ENCODE measurements at places on chromosomes 5 and 9.
A peak's percentile ranks its signal among the peaks of the same experiment; 100 is the strongest.

DNA sequence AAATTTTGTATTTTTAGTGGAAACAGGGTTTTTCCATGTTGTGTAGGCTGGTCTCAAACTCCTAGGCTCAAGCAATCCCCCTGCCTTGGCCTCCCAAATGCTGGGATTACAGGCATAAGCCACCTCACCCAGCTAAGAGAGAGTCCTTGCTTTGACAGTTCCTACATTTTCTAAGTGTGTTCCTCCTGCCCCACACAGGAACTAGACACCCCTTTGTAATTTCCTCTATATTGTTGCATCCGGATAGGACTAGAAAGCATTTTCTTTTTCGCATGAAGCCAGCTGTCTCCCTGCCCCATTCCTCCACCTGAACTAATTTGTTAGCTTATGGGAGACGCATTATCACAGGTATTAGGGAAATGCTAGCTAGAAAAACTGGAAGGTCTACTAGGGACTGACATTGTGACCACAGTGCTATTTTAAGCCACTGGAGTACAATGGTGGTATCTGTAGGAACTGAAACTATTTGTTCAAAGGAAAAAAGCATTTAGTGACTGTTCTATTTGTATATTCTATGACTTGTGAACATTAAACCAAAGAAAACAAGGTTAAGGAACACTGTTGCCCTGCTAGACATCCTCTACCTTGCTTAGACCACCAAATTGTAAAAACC, 214.1 kb downstream of the SMARCA2 start:
- DNase-seq = peak; percentile 19

- no peak for DNase-seq
These were observed 101.0 kb downstream of the STARD4 start for GRCh38 chr5:111411301-111411700.

- DNase-seq = no peak
These were observed 5.5 kb downstream of the FOXB2 start for GRCh38 chr9:77024776-77025545.

- no peak for DNase-seq
These were observed 29.1 kb upstream of the BNC2 start for GRCh38 chr9:16899606-16900005.

DNA sequence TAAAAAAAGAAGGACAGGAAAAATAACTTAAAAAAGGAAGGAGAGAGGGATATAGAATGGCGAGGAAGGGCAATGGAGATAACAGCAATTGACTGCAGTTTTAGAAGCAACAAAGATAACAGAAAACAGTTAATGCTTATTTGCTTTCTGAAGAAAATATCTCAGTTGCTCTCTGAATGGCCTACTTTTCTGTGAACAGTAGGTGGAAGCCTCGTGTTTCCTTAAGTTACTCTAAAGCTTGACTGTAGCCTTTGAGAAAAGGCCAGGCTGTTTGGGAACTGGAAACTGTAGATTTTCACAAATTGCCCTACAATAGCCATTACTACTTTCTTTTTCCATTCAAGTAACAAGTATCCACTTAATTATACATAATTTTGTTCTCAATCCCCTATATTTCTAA, 404.5 kb downstream of the YTHDC2 start:
- no peak for DNase-seq

DNA sequence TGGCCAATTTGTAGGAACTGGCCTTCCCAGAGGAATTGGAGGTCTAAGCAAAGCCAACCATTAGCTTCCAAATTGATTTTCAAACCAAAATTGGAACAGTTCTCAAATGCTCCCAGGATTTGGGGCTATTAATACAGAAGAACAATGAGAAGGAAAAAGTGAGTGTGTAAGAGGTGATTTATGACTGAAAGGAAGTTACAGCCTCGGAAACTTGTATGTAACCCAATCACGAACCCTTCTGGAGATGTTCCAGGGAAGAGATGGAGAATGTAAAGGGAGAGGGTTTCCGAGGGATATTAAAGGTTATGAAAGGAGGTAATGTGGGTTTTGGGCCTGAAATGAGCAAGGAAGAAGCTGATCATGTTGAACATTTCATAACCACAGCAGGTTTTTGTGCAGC, 93.2 kb upstream of the CXCL14 start:
- DNase-seq = no peak

- DNase-seq = no peak
These were observed 638.3 kb downstream of the NR2F1-AS1 start for GRCh38 chr5:92942762-92943161.

DNA sequence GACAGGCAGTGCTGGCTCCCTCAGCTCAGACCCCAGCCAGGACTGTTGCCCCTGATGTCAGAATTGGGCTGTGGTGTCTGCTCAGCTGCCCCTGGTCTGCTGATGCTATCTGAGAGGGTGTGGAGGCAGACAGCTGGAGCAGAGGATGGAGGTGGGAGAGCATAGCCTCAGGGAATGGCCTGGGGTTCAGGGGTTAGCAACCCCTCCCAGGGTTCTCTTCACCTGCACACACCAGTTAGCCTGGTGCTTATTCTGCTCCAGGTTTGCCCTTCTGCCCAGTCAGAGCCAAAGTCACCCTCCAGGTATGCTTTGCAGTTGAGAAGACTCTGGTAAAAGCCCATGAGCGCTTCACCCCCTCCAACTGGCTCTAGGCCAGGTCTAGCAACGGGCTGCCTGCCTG, 109.8 kb downstream of the SAXO1 start:
- no peak for DNase-seq

DNA sequence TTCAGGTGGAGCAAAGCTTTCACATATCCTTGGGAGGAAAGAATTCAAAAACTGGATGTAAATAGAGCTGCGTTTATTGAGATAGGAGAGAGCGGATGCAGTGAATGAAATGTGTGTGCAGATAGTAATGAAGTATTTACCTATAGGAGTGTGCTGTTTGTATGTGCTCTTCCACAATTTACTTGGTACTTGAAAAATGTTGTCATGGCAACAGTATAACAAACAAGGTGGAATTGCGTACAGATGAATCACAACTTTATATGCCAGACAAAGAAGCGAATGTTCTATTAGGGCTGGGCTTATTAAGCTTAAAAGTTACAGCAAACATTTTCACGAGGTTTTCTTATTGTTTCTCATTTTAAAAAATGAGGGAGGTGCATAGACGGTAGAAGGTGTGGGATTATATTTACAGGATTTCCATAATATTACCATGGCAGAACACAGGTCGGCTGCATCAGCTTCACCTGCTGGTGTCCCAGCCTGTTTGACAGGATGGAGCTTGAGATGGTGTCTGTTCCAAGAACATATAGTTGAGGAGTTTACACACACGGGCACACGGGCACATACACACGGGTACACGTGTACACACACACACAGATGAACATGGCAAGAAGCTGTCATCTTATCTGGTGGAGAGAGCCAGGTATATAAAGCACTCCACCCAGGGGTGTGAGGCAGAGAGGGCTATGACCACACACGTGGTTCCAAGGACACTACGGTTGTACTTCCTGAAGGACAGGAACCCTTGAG, 155.7 kb downstream of the RMI1 start:
- DNase-seq = no peak

DNA sequence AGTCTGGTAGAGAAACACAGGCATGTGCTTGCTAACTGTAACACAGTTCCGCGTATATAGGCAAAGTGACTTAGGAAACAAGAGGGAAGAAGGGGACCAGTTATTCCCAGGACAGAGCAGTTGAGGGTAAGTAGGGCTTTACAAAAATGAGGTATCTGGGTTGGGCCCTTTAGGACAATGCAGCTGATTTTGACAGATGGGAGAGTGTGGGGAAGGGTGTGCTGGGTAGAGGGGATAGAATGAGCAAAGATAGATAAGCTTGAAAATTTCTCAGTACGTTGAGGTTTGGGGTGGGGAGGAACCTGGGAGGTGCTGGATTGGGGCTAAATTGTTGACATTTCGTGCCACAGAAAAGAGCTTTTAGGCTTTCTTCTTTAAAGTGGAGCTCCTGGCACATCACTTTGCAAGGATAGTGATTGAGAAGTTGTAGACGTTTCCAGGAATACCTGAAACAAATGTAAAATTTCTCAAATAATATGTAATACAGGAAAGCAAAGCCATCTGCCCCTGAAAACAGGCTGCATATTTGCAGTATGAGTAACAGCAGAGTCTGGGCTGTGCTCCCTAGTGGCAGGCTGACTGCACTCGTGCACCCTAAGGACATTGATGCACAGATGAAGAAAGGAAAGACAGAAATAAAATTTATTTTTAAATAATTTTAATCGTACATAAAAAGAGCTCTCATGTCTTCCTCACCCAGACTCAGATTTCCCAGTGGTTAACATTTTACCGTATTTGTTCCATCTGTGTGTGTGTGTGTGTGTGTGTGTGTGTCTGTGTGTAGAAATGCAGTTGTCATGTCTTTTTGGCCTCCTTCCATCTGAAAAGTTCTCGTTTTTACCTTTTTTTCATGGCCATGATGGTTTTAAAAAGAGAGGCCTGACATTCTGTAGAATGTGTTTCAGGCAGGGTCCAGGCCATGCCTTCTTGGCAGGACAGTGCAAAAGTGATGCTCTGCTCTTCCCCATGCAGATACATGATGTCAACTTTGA, 144.9 kb upstream of the DMRT1 start:
- DNase-seq = no peak

DNA sequence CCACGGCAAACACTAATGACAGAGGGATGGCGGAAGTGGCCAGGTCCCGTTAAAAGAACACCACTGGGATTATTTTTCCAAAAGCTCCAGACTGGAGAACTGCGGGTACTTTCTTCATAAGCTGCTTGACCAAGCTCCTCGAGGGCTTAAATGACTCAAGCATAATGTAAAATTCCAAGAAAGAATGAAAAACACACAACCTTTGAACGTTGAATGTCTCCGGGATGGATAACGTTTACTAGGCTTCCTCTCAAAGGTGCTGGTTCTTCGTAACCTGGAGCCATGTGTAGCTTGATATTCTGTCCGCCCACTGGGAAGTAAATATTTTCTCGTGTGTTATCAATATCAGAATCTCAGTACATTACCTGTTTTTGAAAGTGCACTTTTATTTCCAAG, 67.6 kb downstream of the EPB41L4B start:
- no peak for DNase-seq

- no peak for DNase-seq
These were observed 24.5 kb downstream of the DDX31 start for GRCh38 chr9:132645306-132645705.

GRCh38 chr9:28365020-28365640, 791.8 kb upstream of the C9orf72 start:
- DNase-seq = no peak

- DNase-seq = peak; percentile 35
These were observed 12.9 kb downstream of the PRRC2B start for GRCh38 chr9:131406563-131407436.

- DNase-seq = peak; percentile 31
These were observed 67.4 kb upstream of the TBC1D9B start for GRCh38 chr5:179974946-179975712.

- DNase-seq = peak; percentile 94
These were observed 8.3 kb upstream of the TGFBI start for GRCh38 chr5:136020383-136021015.

- DNase-seq = no peak
These were observed 1949.6 kb upstream of the WWC1 start for GRCh38 chr5:166341740-166342337.

- DNase-seq = no peak
These were observed 24.2 kb downstream of the SLC1A1 start for GRCh38 chr9:4514252-4515128.

GRCh38 chr9:81083854-81084512, 605.4 kb downstream of the TLE1 start:
- no peak for DNase-seq

- DNase-seq = no peak
These were observed 43.0 kb downstream of the CYFIP2 start for GRCh38 chr5:157308836-157309465.

DNA sequence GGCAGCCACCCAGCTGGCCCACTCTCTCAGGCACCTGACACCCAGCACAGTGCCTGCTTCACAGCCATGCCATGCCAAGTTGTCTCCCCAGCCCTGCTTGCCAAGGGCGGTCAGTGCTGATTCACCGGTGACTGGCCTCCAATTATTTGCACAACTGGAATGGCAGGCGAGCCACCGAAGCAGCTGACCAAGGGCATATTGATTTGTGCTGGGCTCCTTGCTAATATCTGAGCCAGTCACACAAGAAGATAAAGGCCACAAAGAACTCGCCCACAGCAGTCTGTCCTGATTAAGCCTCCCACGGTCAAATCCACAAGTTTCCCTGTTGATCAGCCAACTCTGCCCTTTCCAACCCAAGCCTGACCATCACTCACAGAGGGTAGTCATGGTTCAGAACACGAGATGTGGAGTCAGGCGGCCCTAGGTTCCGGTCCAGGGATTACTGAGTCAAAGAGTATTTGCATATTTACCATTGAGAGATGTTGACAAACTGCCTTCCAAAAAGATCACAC, 6.4 kb upstream of the EEIG1 start:
- DNase-seq = no peak

GRCh38 chr9:96453625-96454024, 3.7 kb downstream of the HABP4 start:
- no peak for DNase-seq

- DNase-seq = no peak
These were observed 62.8 kb downstream of the DCP2 start for GRCh38 chr5:113039229-113039933.

GRCh38 chr5:34496260-34496691, 159.9 kb upstream of the RAI14 start:
- DNase-seq = no peak

DNA sequence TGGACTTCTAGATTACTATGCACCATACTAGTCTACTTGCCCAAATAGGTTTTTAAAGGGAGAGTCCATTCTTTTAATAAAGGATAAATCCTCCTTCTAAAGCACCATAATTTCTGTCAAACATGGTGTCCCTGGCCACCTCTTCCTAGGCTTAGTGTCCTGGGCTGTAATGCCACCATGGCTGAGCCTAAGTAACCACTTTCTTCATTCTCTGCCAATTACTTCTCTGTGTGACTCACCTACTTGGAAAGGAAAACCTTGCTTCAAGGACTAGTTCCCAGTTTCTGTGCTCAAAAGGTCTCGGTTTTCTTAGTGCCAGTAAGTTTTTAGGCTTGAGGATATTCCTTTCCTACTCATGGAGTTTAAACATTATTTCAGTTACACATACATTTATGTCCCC, 273.4 kb downstream of the DENND1A start:
- no peak for DNase-seq

DNA sequence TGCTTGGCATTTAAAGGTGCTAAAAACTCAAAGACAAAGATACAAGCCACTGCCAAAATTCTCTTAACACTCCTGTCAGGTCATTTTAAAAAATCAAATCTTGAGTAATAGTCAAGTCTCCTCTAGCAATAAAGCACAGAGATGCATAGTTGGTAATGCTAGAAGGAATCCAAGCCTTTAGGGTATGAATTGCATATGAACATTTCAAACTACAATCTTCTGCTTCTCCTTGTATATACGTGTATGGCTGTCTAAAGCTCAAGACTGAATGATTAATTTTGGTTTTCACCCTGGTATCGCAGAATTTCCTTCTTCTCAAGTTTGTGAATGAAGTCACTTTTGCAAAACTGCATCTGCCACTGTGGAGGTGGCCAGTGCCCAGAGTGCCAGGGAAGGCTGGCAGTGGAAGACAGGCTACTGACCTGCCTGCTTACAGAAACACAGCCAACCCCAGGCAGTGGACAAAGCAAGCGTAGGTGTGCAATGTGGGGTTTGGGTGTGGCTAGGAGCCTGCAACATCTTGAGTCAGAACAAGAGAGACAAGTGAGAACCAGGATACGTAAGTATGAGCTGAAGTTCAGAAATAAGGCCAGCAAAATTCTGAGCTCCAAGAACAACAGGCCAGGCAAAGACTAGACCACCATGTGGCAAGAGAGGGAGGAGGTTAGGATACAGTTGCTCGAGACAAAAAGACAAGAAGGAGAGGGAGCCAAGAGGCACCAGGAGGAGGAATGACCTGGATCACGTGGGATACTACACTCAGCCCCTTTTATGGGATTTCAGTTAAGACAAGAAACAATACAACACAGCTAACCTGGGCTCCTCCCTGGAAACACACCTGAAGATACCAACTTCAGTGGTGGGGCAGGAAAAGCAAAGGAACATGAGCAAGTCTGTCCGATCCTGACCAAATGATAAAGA, 22.6 kb downstream of the MYO10 start:
- DNase-seq = no peak

Measured in inflammatory macrophage treated with lipopolysaccharide for 4 hours (primary cell).